GM19239 (cell line): ENCODE measurements at places on chromosomes 6 and 20.

DNA sequence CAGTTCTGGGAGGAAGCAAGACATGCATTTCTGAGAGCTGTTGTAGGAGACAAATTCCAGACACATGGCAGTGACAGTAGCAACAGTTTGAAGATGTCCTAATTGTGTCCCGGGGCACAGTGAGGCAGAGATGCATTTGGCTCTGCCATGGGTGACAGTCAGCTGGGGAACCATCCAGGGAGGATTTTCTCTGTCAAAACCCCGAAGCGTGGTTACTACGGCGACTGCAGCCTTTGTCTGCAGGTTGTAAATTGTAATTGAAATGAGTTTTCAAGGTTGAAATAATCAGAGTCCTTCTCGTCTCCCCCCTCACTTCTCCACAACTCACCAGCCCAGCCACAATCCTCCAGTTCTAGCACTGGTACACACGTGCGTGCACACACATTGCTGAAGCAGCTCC, 100.1 kb downstream of the GRM4 start:
- DNase-seq: no peak

- no peak for DNase-seq
Observed at GRCh38 chr6:114541794-114542193, 199.0 kb upstream of the HS3ST5 start.

DNA sequence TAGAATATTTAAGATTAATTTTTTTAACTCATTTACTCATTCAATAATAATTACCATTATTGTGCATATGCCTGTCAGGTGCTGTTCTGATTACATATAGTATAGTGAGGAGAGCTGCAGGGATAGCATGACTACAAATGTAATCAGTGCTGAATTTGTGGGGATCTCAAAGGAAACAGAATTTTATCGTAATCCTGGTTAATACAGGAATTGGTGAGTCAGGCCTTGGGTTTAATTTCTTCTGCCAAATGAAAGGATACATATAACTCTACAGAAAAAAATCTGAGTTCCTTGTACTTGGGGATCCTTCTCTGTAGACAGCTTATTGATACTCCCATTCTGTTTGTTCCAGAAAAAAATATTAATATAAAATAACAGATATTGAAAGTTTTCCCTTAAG, 297.2 kb downstream of the GJA1 start:
- DNase-seq: no peak

GRCh38 chr6:83403191-83403590, 27.7 kb downstream of the ME1 start:
- no peak for DNase-seq

DNA sequence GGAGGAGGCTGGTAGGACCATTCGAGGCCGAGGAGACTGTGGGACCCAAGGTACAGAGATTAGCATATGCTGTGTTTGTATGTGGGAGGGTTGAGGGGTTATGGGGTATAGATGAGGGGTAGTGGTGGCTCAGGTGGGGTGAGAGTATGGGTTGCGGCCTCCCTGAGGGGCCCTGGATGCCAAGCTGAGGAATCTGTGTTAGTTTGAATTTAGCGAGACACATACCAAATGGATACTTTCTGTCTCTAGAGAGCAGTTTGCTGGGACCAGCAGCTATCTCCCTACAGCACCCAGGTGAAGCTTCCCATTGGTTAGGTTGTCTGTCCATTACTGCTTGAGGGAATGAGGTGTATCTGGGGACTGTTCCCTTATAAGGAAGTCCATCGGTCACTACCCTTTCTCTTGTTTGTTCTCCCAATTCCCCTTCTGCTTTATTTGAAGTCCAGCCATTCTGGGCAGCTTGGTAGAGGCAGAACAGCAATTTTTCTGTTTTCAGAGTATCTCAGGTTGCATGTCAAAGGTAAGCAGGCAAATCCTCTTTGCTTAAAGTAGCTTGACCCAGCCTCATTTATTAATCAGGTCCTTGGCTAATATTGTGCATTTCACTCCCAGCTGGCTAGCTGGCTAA, 15.2 kb downstream of the CHMP4B start:
- DNase-seq: no peak

- no peak for DNase-seq
Observed at GRCh38 chr6:128208078-128208477, 307.2 kb upstream of the THEMIS start.

DNA sequence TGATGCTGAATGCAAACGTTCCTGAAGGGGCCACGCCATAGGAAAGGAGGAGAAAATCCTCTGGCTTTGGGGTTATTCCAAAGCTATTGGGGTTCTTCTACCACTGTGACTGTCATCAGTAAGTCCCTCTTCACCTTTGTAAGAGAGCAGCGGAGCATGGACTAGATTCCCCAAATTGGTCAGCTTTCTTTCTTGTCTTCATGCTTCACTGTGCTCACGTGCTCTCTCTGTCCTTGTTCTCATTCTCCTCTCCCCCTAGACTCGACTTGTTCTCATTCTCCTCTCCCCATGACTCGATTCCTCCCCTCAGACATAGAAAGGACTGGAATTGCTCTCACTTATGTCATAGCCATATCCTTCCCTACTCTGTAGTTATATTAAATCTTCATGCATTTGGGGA, 54.8 kb upstream of the ADGRG6 start:
- DNase-seq: no peak

- DNase-seq: no peak
Observed at GRCh38 chr6:117317261-117317660, 51.9 kb downstream of the VGLL2 start.

DNA sequence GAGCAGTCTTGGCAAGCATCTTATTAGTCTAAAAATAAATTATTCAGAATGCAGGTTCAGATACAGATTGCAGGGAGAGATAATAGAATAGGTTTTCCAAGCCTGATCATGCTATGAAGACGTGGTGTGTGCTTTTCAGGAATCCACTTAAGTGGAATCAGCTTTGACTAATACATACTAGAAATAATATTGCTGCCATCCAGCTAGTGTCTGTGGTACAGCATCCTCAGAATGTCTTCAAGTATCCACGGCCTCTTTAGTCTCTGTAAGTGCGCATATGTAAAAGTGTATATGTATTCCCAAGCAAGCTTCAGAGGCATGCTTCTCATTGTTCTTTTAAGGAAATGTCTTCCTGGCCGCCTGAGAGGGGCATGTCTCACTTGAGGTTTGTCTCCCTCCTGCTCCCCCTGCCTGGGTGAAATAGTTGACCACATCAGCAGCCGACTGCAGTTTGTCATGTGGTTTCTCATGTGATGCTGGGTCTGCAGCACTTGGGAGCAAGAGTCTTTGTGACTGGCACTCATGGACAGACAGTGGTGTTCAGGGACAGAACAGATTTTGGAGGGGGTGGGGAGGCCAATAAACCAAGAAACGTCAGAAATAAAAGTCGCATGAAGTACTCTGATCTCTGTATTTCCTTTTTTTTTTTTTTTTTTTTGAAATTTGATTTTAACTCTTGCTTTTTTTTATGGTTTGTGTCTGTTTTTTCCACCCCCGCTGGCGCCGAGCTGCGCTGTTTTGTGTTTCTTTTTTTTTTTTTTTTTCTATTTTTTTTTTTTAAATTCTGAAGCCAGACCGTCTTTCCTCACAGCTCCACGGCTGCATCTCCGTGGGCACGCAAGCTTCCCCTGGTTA, 150.8 kb downstream of the PRL start:
- no peak for DNase-seq

DNA sequence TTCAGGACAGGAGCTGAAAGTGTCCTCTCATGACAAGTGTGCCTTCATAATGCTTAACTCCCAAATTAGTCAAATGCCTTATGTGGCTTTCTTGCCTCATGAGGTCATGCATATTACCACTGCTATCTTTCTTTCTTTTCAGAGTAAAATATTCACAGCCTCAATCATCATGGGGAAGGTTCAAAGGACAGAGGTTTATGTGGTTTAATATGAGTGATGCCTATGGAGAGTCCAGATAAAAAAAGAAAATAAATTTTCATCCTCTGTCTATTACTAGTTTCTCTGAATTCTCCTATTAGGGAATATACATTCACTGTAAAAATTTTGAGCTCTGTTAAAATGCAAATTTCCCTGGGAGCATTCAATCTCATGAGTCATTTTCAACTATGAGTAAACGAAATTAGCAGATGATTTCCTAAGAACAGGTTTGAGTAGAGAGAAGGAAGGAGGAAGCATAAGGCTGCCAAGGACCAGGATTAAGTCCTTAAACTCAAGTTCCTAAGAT, 396.9 kb upstream of the ADGRB3 start:
- no peak for DNase-seq

GRCh38 chr6:28634761-28635546, 109.3 kb downstream of the GPX5 start:
- no peak for DNase-seq

GRCh38 chr6:159325476-159325875, 156.3 kb downstream of the FNDC1 start:
- DNase-seq: no peak

DNA sequence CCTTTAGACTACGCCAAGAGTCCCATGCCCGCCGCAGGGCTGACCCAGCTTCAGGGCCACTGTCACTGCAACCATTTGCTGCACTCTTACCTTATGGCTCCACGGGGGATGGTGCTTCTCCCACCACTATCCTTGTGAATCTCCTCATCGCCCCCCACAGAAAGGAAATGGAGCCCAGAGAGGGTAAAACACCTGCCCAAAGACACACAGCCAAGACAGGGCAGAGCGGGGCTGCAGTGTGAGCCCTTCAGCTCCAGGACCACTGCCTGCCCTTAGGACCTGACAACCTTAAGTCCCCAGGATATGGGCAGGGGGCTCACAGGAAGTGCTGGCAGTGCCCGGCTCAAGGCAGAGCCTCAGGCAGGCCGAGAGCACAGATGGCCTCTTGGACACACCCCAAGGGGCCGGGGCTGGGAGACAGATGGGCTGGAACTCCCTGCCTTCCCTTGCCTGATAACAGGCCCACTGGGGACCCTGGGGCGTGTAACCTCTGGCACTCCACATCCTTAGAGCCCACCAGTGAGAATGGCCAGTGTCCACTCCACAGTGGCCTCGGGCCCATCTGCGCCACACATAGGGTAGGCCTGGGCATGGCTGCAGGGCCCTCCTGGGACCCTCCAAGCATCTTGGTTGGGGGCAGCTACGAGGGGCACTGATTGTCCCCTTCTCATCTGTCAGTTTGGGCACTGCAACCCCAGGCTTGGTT, 265.2 kb downstream of the TAF4 start:
- no peak for DNase-seq

DNA sequence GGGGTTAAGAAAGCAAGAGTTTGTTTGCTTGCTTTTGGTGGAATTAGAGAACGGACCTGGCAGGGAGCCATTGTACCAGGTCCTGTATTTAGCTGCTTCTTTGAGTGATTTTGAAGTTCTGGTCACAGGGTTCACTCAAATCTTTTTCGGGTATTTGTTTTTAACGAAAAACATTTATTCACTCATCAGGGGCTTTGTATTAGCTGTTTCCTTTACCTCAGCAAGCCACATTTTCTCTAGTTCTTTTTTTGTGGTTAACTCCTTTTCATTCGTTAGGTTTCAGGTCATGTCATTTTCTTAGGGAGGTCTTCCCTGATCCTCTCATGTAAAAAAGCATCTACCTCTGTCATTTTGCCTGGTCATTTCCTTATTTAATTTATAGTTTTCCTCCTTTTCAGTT, 1502.2 kb downstream of the GRIK2 start:
- DNase-seq: no peak

DNA sequence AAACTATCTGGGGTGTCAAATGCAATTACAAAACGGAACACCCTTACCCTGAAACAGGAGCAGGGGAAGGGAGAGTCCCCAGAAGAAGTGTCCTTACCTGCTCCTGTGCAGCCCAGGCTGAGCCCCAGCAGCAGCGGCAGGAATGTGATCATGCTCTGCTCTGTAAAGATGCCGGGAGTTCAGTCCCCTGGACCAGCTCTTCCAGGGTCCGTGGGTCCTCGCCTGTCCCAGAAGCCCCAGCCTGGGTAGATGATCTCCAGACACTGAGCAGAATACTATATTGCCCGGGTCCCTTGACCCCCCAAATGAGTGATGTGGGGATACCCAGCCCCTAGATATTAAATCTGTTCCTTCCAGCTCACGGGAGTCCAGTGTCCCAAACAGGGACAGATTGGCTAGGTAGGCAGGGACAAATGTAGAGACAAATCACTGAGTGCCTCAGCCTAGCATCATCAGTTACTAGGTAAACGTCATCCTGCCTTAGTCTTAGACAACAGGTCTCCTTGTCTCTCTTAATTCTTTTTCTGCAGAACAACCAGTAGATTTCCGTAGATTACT, at the start of gene HLA-DMB:
TSS of gene HLA-DMB (minus strand) at position 373 of the 558 bp plus-strand sequence. CDS start at position 152, 221 bp downstream.
- DNase-seq: peak; percentile 59

DNA sequence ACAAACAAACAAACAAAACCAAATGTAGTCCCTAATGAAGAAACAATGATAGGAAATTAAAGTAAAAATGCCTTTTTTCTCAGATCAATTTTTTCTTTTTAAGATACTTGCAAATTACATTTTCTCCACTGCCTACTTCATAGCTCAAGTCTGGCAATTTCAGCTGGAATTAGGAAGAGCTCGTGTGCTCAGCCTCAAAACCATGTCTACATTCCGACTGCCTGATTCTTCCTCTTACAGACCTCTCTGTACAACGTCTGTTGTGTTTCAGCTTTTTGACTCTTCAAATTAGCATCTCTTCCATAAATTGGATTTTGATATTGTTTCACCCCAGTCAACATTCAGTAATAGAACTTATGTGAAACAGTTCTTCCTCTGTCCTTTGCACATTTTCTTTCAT, 9.3 kb upstream of the EDN1 start:
- DNase-seq: no peak

DNA sequence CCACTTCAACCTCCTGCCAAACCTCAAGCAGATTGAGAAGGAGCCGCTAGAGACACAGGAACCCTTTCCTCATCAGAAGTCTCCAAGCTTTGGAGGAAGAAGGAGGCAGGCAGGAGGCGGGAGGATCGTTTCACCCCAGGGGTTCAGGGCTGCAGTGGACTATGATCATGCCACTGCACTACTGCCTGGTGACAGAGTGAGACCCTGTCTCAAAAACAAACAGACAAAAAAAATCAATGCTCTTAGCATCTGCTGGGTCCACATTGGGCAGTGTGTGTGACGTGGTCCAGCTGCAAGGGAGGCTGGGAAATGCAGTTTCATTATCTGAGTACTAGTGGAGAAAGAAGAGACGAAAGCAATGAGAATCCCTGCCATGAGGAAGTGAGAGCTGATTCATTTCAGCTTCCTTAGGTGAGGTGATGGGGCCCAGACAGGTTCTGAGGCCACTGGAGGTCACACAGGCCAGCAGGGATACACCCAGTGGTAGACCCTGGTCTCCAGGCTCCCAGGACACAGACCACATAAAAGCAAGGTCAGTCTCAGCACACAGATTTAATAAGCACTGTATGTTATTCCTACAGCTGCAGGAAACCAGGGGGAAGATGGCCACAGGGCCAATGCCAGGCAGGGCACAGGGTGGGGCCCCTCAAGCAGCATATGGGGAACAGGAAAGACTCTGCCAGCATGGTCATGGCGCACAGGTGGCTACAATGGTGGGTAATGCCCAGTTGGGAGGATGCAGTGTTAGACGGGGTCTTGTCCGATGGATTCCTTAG, 4.3 kb downstream of the GFRA4 start:
- DNase-seq: peak; percentile 94
